Right cardiac atrium (tissue), 5 donors: ENCODE measurements at places on chromosomes 3 and 15.

- DNase-seq: no peak
These were observed 35.4 kb downstream of the SV2B start for GRCh38 chr15:91135201-91136130.

GRCh38 chr3:46316206-46316605 is 37.7 kb upstream of the CCR2 start:
- DNase-seq: no peak

DNA sequence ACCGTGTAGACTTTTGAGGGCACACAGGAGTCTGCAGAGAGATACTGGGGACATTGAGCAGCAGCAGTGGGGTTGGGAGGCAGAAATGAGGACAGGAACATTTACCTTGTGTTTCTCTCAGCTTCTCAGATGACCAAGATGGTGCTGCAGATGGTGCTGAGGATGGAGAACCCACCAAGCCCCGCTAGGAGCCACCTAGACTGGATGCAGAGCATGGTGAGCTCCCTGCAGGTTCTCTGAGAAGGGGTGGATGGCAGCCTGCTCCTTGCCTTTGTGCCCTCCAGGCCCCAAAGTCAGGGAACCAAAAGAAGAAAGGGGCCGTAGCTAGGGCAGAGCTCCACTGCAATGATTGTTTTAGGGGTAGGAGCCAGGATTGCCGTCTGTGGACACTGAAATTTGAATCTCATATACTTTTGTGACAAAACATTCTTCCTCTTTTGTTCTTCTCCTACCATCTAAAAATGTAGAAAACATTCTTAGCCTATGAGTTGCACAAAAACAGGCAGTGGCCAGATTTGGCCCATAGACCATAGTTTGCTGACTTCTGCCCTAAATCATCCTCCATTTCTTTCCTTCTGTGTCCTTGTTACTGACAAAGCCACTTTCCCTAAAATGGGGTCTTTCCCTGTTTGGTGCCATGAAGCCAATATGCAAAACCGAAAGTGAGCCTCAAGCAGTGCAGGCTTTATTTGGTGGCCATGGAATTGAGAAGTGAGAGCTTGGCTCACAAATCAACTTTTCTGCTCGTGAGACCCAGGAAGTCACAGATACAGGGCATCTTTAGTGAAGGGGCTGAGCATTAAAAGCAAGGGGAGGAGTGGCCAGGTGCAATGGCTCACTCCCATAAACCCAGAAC is 11.9 kb upstream of the MUC20 start:
- no peak for DNase-seq

DNA sequence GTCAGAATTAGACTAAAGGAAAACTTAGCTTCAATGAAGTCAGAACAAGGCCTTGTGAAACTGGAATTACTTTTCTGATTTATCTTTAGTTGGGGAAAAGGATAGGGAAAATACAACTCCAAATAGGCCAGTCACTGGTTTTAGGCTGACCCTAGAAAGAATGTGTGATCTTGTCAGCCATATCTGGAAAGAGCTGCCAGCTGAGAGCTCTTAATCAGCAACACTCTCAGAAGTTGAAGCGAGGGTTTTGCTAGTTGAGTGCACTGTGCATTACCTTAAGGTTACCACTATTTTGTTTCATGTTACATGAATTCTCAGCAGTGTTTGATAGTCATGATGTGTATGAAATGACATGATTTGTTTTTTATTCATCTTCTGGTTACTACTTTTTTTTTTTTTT is 905.3 kb upstream of the ALCAM start:
- DNase-seq: no peak

DNA sequence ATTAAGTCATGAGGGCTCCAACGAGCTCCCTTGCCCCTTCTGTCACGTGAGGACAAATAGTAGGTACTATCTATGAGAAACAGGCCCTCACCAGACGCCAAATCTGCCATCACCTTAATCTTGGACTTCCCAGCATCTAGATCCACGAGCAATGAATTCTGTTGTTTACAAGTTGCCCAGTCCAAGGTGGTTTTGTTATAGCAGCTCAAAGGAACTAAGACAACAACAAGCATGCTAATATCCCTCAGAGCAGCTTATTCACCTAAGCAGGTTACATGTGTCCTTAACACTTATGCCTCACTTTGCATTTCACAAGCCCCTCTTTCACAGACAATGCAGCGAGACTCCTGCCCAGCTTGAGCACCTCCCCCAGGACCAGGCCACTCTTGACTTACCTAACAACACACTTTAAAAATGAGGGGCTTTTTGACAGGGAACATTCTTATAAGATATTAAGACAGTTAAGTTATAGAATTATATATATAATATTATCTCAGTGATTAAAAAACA is 219.5 kb downstream of the PLCH1 start:
- DNase-seq: no peak
